Breast epithelium (tissue), 4 donors: ENCODE measurements at places on chromosomes 6 and 20. TPM values are rescaled to one million over a fixed set of nuclear protein-coding genes. Genes with fewer than 3 reads are reported as not detected.

CDH4 gene
- total RNA-seq, result under 0.01 TPM

LCA5 gene
- 8.0 TPM for total RNA-seq

BPI gene
- not detected for total RNA-seq

HCK gene
- 27.4 TPM for total RNA-seq

ZNF311 gene
- 2.0 TPM for total RNA-seq

SLC2A10 gene
- total RNA-seq, result 19.8 TPM

CALHM4 gene
- total RNA-seq, result not detected
